CD14-positive monocyte (primary cell): ENCODE measurements at places on chromosomes 3 and 15.

DNA sequence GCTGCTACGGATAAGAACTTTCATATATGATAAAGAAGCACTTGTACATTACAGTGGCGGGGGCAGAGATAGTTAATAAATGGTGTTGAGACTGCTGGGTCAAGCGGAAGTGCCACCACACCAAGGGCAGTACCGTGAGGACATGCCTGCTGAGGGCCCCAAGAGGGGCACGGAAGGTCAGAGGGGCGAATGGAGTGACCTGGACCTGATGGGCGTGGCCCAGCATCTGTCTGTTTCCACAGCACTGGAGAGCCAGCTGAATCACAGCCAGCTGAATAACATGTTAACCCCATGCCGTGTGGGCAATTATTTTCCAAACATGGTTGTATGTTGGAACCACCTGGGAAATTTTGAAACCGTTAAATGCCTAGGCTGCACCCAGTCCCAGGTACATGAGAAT lies 37.2 kb downstream of the ANKDD1A start:
- H3K27ac ChIP-seq = no peak overlapping the region
- H3K36me3 ChIP-seq = no peaks in the 10 kb centered on the region
- no peak overlapping the region for H3K4me3 ChIP-seq
- no peaks in the 10 kb centered on the region for H3K4me1 ChIP-seq
- H3K27me3 ChIP-seq = no peaks in the 10 kb centered on the region
- no peak for DNase-seq

GRCh38 chr3:193932576-193932975 lies 203.4 kb upstream of the HES1 start:
- no peak for DNase-seq
- H3K4me3 ChIP-seq = no peak overlapping the region
- H3K27ac ChIP-seq = no peak overlapping the region
- no peaks in the 10 kb centered on the region for H3K4me1 ChIP-seq
- no peaks in the 10 kb centered on the region for H3K36me3 ChIP-seq
- no peaks in the 10 kb centered on the region for H3K27me3 ChIP-seq

- no peak overlapping the region for H3K4me3 ChIP-seq
- H3K4me1 ChIP-seq = peaks cover 60% of the 10 kb centered on the region
- peak; percentile 57 for DNase-seq
- H3K36me3 ChIP-seq = no peaks in the 10 kb centered on the region
- peak overlapping the region; percentile 91 for H3K27ac ChIP-seq
Observed at GRCh38 chr15:50064673-50065072, 54.4 kb downstream of the ATP8B4 start.

DNA sequence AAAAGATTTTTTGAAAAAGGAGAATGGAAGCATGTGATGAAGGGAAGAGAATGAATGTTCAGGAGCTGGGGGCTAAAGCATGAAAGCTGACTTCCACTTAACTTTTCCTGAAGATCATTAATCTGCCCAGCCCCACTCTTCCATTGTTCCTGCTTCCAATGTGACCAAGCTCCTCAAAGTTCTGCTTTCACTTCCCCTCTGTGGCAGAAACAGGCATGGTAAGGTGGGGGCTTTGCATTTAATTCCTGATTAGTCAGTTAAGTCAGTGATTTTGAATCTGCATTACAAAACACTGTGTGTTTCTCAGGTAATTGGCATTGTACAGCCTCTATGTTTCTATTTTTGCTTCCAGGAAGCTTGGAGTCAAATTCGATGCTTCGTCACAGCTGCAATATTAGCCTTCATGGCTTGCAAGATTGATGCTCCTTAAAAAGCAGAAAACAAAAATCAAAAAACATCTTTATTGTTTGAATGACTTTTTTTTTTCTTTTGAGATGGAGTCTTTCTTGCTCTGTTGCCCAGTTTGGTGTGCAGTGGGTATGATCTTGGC lies 7.3 kb upstream of the TM6SF1 start:
- DNase-seq = peak; percentile 69
- no peaks in the 10 kb centered on the region for H3K27me3 ChIP-seq
- peaks cover 21% of the 10 kb centered on the region for H3K4me1 ChIP-seq
- H3K27ac ChIP-seq = no peak overlapping the region
- no peak overlapping the region for H3K4me3 ChIP-seq

GRCh38 chr3:8756671-8757070 lies 12.7 kb downstream of the OXTR start:
- no peaks in the 10 kb centered on the region for H3K4me1 ChIP-seq
- H3K36me3 ChIP-seq = no peaks in the 10 kb centered on the region
- no peaks in the 10 kb centered on the region for H3K27me3 ChIP-seq
- H3K4me3 ChIP-seq = no peak overlapping the region

- no peak overlapping the region for H3K4me3 ChIP-seq
- DNase-seq = no peak
- no peaks in the 10 kb centered on the region for H3K4me1 ChIP-seq
- H3K27ac ChIP-seq = no peak overlapping the region
- no peaks in the 10 kb centered on the region for H3K27me3 ChIP-seq
Observed at GRCh38 chr15:23736033-23736673, 49.0 kb upstream of the NDN start.

- H3K4me1 ChIP-seq = peaks cover 5% of the 10 kb centered on the region
- H3K27ac ChIP-seq = no peak overlapping the region
- peaks cover 53% of the 10 kb centered on the region for H3K36me3 ChIP-seq
- no peaks in the 10 kb centered on the region for H3K27me3 ChIP-seq
- no peak overlapping the region for H3K4me3 ChIP-seq
Observed at GRCh38 chr3:152444029-152444641, 175.4 kb downstream of the MBNL1 start.

- no peaks in the 10 kb centered on the region for H3K27me3 ChIP-seq
- no peak overlapping the region for H3K27ac ChIP-seq
- no peak for DNase-seq
- no peaks in the 10 kb centered on the region for H3K36me3 ChIP-seq
- H3K4me3 ChIP-seq = no peak overlapping the region
Observed at GRCh38 chr3:143784446-143784845, 63.8 kb downstream of the SLC9A9 start.

DNA sequence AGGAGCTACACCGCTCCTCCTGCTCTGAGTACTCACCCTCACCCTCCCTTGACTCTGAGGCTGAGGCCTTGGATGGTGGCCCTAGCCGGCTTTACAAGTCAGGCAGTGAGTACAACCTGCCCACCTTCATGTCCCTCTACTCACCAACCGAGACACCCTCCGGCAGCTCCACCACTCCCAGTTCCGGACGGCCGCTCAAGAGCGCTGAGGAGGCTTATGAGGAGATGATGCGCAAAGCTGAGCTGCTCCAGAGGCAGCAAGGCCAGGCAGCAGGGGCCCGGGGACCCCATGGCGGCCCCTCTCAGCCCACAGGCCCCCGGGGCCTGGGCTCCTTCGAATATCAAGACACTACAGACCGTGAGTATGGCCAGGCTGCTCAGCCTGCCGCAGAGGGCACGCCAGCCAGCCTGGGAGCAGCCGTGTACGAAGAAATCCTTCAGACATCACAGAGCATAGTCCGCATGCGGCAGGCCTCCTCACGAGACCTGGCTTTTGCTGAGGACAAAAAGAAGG lies 21.2 kb upstream of the APEH start:
- peaks cover 2% of the 10 kb centered on the region for H3K27me3 ChIP-seq
- DNase-seq = no peak
- H3K36me3 ChIP-seq = no peaks in the 10 kb centered on the region

- H3K27me3 ChIP-seq = no peaks in the 10 kb centered on the region
- no peaks in the 10 kb centered on the region for H3K4me1 ChIP-seq
- no peak overlapping the region for H3K27ac ChIP-seq
- no peak for DNase-seq
Observed at GRCh38 chr15:88974392-88974791, 61.2 kb upstream of the MFGE8 start.
